ENCODE measurements at places on chromosomes 11 and 22.

GRCh38 chr11:121270001-121270678 is 22.4 kb upstream of the SC5D start:
- DNase-seq = no peak

DNA sequence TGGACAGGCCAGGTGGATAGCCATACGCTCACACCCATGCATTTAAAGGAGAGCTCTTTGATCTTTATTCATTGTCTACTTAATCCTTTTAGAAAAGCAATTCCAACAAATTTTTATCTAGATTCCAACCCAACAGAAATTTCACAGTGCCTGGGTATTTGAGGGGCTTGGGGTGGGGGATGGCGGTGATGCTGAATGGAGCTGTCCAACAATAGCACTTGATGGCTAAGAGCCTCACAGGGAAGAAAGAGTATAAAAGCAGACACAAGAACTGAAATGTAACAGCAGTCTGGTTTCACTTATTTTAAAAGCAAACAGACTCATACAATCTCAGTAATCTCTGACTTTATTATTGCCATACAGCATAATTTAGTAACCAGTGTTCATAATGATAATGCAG is 101.8 kb upstream of the SORL1-AS1 start:
- DNase-seq = no peak

- peak; percentile 80 for DNase-seq
Observed at GRCh38 chr11:61917334-61918109, at the start of gene RAB3IL1. RAB3IL1 (minus strand) TSS chr11:61917566; CDS start chr11:61917367, 199 bp downstream.

DNA sequence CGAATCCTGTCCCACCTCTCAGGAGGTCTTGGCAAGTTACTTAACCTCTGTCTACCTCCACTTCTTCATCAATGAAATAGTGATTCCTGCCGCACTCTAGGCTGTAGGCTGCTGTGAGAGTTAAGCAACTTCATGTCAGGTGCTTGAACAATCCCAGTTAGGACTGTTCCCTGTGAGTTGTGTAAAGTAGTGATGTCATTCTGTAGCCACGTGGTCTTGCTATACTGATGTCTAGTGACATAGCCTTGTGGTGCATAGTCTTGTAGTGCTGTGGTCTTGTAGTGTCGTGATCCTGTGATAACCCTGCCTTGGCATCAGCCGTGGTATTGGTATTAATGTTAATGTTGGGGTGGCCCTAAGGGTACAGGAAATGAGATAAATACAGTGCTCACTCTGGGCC is 30.3 kb upstream of the PRR5 start:
- DNase-seq = peak; percentile 7

GRCh38 chr11:117715801-117716200 is 81.2 kb downstream of the DSCAML1 start:
- no peak for DNase-seq

- DNase-seq = no peak
Observed at GRCh38 chr11:20278727-20279126, 84.8 kb upstream of the HTATIP2 start.

DNA sequence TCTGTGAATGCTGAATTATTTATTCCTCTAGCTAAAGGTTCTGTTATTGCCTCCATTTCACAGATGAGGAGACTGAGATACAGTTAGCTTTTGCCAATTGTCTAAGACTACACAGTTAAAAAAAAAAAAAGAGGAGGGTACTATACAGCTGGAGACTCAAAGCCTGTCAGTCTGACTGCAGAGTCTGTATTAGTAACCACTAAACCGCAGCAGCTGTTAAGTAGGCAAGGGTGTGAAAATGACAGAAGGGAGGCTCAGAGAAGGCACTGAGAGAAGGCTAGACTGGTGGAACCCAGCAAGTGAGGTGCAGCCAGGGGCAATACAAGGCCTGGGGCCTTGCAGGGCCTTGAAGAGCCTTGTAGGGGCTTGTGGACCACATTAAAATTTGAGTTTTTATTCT is 181.2 kb downstream of the CSNK2A3 start:
- no peak for DNase-seq

DNA sequence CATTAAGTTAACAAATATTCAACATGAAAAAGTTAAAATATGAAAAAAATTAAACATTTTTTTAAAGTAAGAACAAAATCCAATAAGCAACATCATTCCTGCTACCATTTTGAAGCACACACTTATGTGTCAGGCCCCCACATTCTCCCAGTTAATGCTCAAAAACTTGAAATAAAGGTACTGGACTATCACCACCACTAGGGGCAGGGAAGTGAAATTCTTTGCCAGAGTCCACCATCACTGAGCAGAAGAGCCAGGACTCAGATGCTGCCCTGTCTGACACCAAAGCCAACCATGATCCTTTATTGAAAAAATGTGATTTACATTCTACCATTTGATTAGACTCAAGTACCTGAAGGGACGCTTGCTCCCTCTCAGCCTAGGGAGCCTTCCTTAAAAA is 39.1 kb downstream of the PITPNB start:
- no peak for DNase-seq

- DNase-seq = no peak
Observed at GRCh38 chr11:134503596-134503995, 91.6 kb upstream of the B3GAT1 start.

DNA sequence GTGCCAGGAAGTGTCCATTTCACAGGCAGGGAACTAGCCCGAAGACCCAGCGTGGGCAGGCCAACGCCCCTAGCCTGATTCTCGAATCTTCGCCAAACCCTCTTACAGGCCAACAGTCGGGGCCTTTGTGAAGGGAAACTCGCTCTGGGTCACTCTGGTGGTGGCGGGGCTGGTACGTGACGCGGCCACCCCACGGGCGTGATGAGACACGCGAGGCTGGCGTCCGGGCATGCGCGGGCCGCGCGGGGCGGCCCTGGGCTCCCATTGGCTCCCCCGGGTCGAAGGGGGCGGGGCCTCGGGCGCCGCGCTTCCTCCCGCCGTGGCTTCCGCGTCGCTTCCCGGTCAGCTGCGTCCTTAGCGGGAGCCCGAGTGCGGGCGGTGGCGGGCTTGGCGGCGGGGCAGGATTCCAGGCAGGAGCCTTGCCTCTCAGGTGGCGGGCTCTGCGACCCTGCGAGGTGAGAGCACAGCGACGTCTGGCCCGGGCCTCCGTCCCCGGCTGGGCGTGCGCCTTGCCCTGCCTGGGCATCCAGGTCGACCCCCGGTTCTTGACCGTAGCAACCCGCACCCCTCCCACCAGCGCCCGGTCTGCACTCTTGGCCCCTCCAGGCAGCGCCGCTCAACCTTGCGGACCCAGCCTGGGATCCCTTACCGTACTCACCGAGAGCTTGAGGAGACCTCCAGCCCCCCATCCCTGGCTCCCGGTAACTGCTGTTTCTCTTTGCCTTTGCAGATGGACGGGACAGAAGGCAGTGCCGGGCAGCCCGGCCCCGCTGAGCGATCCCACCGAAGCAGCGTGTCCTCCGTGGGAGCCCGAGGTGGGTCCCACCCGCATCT is at the start of gene FRMD8:
FRMD8 (plus strand) TSS at position 331 of the 834 bp plus-strand sequence; CDS start at position 731, 400 bp downstream.
- DNase-seq = peak; percentile 95

- DNase-seq = no peak
Observed at GRCh38 chr11:6746086-6746618, 25.6 kb downstream of the OR2AG2 start.

DNA sequence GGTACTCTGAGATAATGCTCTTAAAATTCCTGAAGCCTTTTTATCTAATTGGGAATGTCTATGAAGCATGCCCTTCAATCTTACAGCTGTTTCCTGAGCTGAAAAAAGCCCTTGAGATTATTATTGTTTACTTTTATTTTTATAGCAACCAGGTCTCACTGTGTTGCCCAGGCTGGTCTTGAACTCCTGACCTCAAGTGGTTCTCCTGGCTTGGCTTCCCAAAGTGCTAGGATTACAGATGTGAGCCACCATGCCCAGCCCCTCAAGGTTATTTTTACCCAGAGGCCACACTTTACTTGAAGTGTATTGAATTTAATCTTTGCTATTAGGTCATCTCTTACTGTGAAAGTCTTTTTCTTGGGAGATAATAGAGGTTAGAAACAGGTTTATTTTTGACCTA is 7.0 kb upstream of the SWAP70 start:
- no peak for DNase-seq

GRCh38 chr11:113839842-113840241 is 35.5 kb downstream of the USP28 start:
- no peak for DNase-seq

- DNase-seq = no peak
Observed at GRCh38 chr11:121471167-121471566, 18.4 kb upstream of the SORL1-AS1 start.

- DNase-seq = no peak
Observed at GRCh38 chr11:107587306-107587979, 3.5 kb upstream of the ELMOD1 start.

- DNase-seq = no peak
Observed at GRCh38 chr22:36571991-36572390, 43.0 kb upstream of the EIF3D start.

DNA sequence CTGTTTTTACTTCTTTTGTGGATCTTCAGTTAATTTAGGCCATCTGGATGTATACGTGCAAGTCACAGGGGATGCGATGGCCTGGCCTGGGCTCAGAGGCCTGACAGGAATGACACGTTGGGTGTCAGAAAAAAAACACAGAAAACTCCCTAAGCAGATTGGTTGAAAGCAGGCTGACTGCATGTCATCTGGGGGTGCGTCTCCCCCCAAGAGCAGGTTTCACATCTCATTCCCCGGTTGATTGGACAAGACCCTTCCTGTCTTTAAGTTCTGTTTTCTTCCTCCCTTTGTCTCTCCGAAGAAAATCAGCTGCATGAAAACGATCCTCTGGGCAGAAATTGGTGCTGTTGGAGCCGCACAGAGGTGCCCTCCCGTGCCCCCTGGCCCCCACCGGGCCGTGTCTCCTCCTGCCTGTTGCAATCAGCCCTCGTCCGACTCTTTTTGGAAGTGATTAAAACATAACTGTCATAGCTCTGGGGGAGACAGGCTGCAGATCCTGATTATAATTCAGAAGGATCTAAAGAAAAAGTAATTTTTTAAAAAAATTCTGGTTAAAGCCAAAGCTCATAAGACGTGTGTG is 71.8 kb upstream of the PARVG start:
- DNase-seq = no peak

- no peak for DNase-seq
Observed at GRCh38 chr11:31879681-31880080, 68.6 kb upstream of the PAX6 start.

GRCh38 chr11:74102321-74102720 is 68.5 kb downstream of the C2CD3 start:
- DNase-seq = no peak

DNA sequence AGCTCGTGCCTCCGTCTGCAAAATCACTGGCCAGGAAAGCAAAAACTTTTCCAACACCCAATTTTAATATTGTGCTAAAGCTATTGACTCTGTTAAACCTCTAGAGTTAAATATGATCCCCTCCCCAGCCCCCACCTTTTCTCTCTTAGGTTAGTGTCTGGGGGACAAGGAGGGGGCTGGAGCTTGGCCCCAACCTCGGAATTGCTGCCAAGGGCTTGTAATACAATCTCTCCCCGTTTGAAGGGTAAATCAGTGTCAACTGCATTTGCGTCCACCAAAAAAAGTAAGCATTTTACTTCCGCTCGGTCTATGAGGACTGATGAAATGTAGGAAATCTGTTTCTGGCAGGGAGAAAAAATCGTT is at the start of gene GAS2:
GAS2 (plus strand) TSS at position 287 of the 363 bp plus-strand sequence. CDS start 8,259 bp downstream, outside the sequence.
- DNase-seq = no peak

DNA sequence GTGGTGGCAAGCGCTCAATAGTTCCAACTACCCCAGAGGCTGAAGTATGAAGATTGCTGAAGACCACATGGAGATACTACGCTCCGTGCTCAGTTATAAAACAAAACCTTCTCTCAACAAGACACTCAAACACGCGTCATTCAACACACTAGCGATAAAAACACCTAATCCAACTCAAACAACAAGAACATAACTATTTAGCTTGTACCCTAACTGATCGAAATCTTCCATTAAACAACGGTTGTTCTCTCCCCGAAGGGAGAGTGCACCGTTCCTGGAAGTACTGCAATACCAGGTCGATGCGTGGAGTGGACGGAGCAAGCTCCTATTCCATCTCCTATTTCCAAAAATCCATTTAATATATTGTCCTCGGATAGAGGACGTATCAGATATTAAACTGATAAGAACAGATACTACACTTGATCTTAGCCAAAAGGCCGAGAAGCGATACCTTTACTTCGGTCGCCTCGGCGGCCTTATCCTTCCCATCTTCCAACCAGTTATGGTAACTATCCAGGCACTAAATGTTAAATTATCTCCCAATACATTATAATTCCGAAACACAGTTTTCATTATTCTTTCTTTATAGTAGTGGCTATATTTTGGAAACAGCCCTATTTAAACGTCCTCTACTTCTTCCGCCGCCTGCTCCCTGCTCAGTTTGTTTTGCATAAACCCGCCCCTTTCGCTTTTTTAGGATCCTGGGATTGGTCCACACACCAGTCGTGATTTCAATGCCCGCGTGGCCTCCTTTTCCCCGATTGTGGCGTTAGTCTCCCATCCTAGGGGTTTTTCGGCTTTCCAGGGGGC is 2.2 kb upstream of the WDR74 start:
- DNase-seq = peak; percentile 88

- DNase-seq = no peak
Observed at GRCh38 chr11:83542861-83543260, 256.7 kb upstream of the CCDC90B start.

- DNase-seq = no peak
Observed at GRCh38 chr22:47032091-47032943, 269.9 kb downstream of the TBC1D22A start.

DNA sequence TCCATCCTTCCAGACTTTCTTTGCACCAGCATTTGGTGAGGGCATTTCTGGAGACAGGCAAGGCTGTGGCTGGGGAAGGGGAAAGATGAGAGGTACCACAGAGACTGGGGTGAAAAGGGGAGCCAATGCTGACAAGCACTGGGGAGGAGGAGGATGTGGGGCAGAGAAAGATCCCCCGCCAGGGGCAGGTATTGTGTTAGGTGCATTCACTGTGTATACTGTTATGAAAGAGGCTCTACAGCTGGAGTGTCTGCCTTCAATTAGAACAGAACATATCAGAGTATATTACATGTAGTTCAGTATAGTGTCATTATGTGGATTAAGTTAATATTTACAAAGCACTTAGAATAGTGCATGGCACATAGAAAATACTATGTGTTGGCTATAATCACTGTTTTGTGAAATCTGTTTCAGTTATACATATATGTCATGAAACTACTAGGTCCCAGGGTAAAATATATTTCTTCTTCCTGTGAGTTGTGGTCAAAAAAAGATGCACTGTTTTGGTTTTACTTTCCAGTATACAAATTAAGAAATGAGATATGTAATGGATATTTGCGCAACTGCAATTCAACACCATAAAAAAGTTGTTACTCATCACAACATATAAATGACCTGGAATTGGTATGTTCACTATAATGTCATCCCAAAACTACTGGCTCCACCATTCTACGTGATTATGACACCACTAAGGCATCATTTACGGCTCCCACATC is 8.4 kb downstream of the MSANTD2 start:
- DNase-seq = no peak

GRCh38 chr11:45366619-45367190 is 80.6 kb upstream of the SYT13 start:
- no peak for DNase-seq
